ENCODE measurements at places on chromosomes 7 and 10. TPM values are rescaled to one million over a fixed set of nuclear protein-coding genes. Genes with fewer than 3 reads are reported as not detected.

Gene HMX2
- total RNA-seq = 0.15 TPM

Gene NEUROD6
- not detected for total RNA-seq

Gene CHRM2
- total RNA-seq = not detected

Gene DAGLB
- 25.2 TPM for total RNA-seq

Gene NFKB2
- 59.6 TPM for total RNA-seq

Gene NODAL
- not detected for total RNA-seq

Gene SLC26A5
- not detected for total RNA-seq

Gene SLC26A3
- not detected for total RNA-seq

Gene CAV1
- 466 TPM for total RNA-seq

Gene TDRD1
- not detected for total RNA-seq

Gene ZNF479
- not detected for total RNA-seq
